ENCODE measurements at places on chromosomes 11 and 22.

DNA sequence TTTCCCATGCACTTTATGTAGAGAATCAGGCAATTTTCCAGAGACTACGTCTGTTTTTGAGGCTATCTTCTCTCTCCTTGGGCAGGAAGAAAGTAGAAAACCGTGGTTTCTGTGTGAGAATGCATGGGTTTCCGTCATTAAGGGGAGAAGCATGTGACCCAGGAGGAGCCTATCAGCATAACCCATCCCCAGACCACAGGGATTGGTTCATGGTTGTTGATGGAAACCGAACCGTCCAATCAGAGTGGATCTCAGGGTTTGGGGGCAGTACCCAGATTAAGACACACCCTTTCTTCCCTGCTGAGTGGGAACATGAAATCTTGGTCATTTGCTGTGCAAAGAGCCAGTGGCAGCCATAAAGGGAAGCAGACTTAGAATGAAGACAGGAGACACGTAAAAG, 517.8 kb downstream of the MN1 start:
- DNase-seq = no peak

DNA sequence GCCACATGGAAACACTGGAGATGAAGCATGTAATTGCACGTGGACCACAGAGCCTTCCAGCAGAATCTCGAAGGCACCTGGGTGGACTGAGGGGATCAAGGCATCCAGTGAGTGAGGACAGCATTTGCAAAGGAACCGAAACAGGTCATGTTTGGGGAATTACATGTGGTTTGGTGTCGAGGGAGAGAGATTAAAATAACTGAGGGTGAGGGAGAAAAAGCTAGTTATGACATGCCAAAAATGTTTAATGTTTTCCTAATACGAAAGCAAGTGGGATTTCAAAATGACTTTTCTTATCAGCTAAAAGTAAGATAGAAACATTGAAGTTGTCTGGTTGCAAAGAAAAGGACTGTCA, 157.1 kb downstream of the BLID start:
- DNase-seq = no peak

GRCh38 chr11:7604331-7604955, 68.9 kb downstream of the CYB5R2 start:
- no peak for DNase-seq

DNA sequence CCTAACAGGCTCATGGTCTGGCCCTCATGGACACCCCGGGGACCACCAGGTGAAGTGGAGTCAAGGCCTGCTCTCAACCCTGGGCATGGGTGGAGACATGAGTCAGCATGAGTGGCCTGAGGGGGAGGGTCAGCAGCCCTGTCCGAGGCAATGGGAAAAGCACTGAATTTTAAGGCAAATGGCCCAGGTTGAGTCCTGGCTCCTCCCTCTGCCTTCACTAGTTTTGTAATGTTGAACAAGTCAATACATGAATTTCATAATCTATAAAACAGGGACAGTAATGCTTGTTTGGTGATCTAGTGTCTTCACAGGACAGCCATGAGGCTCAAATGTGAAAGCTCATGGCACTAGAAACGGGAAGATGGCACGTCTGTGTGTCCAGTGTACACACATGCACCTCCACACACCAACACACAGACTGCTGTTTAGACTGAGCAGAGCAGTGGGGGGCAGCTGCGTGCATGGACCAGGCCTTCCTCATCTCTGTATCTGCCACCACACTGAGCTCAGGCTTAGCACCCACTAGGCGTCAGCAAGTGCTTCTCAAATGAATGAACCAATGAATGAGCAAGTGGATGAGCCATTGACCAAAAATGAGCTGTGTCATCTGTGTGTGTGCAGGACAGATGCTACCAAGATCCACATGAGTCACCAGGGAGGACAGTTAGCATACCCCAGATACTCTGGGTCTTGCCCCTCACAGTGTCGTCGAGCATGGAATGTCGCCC, 63.4 kb downstream of the NRXN2 start:
- DNase-seq = no peak

DNA sequence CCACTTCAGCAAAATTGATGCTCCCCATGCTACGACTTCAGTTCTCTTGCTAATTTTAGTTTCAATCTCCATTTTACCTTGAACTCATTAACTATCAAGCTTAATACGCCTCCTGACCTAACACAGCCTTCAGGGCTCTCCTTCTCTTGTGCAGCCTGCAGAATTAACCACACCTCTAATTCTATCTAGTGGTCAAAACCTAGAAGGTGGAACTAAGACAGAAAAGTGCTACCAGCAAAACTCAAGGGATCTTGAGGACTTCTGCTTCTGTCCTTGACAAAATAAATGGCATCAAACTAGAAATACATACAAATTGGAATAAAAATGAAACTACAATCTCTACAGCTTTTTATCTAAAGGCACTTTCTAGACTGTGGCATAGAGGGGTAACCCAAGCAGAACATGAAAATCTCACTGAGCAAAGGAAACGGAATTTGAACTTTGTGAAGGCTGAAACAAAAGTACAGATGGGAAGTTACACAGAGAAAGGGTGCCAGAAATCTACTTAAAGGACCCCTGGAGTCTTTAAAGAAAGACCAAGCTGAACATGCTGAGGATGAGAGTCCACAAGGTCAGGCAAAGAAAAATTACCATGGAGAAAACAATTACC, 10.7 kb downstream of the CWF19L2 start:
- DNase-seq = no peak

- DNase-seq = no peak
Observed at GRCh38 chr11:16211407-16211806, 144.9 kb downstream of the SOX6 start.

- DNase-seq = no peak
Observed at GRCh38 chr11:575313-575995, 816 bp upstream of the PHRF1 start.

Measured in CD4-positive, alpha-beta T cell treated with Interleukin-17A for 1 hour (primary cell).